Stimulated activated CD8-positive, alpha-beta memory T cell treated with anti-CD3 and anti-CD28 coated beads, Interleukin-2, amount 100 ng/mL, for 1 hour (primary cell): ENCODE measurements at places on chromosomes 5 and 9.

DNA sequence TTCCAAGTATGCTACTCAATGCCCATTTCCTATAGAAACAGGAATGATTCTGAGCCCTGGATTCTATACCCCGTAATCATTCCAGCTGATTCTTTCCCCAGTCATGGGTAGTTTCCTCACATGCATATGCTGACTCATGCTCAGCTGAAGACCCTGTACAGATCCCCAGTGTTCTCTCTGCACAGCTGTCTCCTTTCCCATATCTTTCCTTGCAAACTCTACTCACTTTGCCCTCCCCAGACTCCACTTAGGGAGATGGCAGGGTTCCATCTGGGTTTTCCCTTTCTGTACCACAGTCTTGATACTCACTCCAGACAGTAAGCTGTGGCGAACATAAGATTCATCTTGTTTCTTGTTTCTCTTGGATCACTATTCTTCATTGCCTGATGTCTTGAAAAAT, 357.6 kb downstream of the RAB3C start:
- no peak for DNase-seq

- DNase-seq, result no peak
Observed at GRCh38 chr9:95733741-95734666, 141.5 kb upstream of the ERCC6L2 start.

DNA sequence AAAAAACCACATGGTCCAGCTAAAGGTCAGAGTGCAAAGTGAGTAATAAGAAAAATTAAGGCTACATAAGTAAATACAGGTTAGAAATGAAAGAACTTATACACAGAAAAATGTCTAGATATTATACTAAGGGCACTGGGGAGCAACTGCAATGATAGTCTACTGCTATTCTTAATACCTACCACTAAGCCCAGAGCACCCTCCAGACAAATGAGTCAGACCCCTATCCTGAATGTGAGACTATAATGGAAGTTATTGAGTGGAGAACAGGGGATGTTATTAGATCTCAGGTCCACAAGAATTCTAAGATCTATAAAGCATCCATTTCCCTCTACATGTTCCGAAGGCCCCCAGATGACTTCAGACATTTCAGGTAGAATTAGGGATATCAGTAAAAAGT, 438.3 kb downstream of the PRELID2 start:
- no peak for DNase-seq

DNA sequence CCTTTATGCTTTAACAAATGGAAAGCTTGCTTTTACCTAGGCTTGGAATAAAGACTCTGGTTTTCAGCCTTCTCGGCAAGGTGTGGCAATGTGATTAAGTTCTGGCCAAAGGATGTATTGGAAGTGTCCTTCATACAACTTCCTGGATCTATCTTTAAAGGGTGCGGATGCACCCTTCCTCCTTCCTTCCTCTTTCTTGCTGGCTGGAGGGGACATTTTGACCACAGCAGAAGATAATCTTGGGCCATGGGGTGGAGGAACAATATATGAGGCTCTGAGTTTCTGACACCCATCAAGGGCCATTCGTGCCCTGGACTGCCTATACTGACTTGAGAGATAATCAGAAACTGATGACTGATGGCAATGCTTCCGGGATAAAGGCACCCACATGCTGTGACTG, 145.7 kb downstream of the ACER2 start:
- no peak for DNase-seq

DNA sequence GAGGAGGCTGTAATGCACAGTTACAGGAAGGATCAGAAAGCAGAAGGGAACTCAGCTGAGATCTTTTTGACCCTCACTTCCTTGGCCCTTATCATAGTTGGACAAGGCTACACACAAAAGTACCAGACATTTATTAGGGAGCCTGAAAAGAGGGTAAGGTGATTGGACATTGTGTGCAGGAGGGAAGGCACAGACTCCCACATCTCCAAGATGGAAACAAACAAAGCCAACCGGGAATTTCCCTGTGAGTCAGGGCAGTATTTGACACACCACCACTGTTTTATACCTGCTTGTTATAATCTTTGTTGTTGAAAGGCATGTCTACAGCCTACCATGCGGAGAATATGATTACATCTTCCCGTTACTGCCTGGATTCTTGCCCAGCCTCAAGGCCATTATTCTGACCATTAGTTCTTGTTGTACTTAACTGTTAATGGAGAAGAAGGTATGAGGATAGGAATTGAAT, 3.0 kb upstream of the CCNG1 start:
- no peak for DNase-seq

GRCh38 chr9:71783120-71783523, 14.8 kb upstream of the CEMIP2 start:
- DNase-seq, result peak; percentile 60

GRCh38 chr9:127182901-127183746, 60.7 kb upstream of the ANGPTL2 start:
- DNase-seq, result no peak

GRCh38 chr9:126334721-126335621, 8.3 kb downstream of the MVB12B start:
- DNase-seq, result no peak

- no peak for DNase-seq
Observed at GRCh38 chr5:94209774-94210355, 408.5 kb downstream of the KIAA0825 start.

- DNase-seq, result no peak
Observed at GRCh38 chr9:130785053-130785452, 50.0 kb upstream of the ABL1 start.

DNA sequence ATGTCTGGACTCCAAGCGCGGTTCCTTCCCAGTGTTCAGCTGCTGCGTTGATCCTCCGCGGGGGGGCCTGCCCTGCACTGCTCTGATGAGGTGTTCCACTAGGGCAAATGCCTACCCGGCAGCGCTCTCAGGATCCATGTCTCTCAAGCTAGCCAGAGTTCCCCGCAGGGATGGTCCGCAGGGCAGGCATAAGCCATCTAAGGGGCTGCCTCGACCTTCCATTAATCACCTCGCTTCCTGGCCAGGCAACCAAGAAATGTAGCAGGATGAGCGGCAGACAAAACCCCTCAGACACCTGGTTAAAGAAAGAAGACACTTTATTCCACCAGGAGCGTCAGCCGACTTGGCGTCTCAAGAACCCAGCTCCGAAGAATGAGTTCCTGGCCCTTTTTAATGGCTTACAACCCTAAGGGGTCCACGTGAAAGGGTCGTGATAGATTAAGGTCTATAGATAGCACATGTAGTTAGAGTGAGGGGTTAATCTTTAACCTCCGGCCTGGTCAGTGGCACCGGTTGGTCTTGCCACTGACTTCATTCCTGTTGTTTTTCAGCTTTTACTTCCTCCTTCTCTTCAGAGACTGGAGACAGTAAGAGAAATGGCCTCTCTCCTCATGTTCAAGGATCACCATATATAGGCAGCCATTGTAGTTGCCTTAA, 47.2 kb upstream of the COX7C start:
- DNase-seq, result no peak

GRCh38 chr5:109170629-109171350, 239.0 kb downstream of the PJA2 start:
- DNase-seq, result no peak

- no peak for DNase-seq
Observed at GRCh38 chr5:113520429-113520828, 6.9 kb downstream of the YTHDC2 start.

DNA sequence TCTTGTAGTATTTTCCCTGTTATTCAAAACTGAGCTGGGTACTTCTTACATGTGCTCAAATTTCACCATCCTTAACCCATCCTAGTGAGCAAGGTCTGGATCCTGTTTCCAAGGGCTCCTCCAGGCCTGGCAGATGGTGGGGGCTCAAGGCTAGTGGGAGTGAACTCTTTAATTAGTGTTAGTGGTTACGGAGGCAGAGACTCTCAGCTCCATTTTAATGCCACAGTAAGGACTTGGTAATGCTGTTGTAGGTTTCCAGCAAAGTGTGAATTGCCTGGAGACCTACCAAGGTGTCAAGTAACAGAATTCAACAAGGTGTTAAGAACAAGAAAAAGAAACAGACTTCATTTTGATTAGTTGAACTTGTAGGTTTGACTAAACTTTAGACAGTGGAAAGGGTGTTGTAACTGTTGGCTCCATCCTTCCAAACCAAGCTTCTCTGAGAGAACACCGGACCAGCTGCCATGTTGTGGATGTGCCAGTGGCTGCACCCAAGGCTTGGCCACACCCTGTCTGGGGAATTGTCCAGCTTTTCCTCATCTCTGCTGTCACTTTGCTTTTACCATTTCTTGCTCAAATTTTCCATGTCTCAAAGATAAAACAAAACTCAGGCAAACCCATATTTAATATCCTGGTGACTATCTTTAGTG, 98.7 kb downstream of the ADCY2 start:
- no peak for DNase-seq

DNA sequence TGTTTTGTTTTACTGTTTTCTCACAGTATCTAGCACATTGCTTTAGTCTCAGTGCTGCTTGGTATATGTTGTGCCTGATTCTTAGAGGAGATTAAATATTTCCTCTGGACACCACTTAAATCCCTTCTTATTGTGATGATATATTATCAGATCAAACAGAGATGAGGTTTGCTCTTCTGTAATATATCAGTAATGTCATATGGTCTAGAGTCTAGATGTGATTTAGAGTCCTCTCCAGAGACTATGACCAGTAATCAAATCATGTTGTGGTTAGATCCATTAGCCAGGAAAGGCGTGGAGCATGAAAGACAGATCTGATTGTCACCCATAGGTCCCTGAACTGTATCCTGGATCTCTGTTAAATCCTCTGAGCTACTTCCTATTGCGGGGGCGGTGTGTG, 24.4 kb downstream of the CAMK4 start:
- no peak for DNase-seq

- no peak for DNase-seq
Observed at GRCh38 chr5:26278078-26278477, 760.3 kb downstream of the CDH9 start.

DNA sequence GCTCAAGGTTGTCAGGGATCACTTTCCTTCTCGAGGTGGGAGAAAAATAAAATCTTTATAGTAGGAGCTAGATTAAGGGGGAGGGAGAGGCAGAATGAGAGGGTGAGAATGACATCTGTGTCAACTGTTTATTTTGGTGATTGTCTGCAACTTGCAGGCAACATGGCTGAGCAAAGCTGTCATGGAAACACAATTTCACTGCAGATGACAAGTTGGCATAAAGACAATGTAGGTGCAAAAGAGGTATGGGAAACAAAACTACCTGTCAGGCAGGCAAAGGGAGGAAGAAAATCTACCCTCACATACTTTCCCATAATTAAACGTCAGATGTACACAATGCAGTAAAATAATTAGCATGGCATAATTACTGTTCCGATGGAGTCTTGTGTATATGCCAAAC, 167.4 kb downstream of the SLIT3 start:
- no peak for DNase-seq

- peak; percentile 13 for DNase-seq
Observed at GRCh38 chr9:105694848-105695581, 674 bp downstream of the TMEM38B start.

GRCh38 chr9:33380390-33381094, 21.8 kb downstream of the AQP7 start:
- no peak for DNase-seq

DNA sequence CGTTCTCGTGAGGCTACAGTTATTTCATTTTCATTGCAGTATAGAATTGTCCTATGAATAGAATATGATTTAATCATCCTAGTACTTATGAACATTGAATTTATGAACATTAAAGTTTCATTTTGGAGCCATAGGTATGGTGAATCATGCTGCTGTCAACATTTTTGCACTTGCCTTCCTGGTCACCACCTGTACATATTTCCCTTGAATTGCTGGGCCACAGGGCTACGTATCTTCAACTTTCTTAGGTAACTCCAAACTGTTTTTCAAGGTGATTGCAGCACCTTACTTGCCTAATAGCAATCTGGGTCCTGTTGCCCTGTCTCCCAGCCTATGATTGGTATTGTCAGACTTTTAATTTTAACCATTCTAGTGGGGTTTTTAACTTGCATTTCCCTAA, 6.5 kb upstream of the RNF145 start:
- DNase-seq, result no peak

DNA sequence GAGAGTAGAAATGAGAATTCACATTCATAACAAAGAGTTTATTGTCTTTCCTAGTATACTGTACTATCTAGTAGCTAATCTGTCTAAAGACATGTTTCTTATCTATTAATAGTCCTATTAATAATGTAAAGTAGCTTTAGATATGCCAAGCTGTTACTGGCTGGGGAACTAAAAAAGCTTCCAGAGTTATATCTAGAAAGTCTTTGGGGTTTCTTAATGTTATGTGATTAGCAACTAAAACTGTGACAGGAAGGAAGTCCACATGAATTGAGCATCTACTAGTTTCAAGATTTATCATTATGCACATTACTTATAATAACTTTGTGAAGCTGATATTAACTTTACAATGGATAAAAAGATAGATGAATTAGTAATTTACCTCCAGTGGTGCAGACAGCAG, 122.7 kb upstream of the CDKN2B start:
- DNase-seq, result no peak

GRCh38 chr9:17881371-17881770, 302.5 kb downstream of the SH3GL2 start:
- DNase-seq, result no peak

GRCh38 chr9:120256146-120256545, 323.8 kb downstream of the CDK5RAP2 start:
- no peak for DNase-seq

GRCh38 chr5:173572431-173573125, 43.9 kb downstream of the BOD1 start:
- no peak for DNase-seq

DNA sequence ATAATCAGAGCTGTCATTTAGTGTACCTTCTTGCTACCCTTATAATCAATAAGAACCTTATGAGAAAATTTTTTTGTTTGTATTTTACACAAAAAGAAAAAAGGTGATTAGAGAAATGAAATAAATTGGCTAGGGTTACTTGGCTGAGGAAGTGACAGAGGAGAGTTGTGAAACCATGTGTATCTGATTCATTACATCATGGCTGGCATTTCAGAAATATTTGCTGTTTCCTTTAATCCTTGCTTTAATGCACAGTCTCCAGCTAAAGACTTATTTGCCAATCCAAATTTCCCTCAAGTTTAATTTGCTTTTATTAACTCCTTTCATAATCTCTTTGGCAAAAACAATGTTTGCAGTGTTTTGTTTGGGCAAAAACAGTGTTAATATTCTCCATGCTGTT, 543.1 kb downstream of the KIF4B start:
- no peak for DNase-seq

DNA sequence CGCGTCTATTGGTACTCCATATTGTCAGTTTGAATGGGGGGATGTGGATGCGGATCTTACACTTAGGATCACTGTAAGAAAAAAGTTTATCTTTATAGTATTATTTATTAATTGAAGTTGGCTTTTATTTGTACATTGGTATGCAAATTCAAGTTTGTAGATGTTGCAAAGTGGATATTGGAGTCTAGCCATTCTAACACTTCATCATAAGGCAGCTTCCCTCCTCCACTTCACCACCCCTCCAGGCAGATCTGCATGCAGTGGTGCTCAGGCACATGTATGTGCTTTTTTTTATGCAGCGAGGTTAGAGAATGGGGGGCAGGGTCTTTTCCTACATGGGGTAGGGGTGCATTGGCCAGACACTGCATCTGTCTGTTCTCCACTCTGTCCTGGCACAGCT, 84.3 kb downstream of the IQGAP2 start:
- DNase-seq, result no peak

GRCh38 chr5:140055152-140055551, 12.1 kb upstream of the NRG2 start:
- DNase-seq, result no peak

GRCh38 chr5:34655354-34655991, 655 bp upstream of the RAI14 start:
- no peak for DNase-seq

GRCh38 chr5:125609011-125609410, 814.2 kb upstream of the GRAMD2B start:
- no peak for DNase-seq

- no peak for DNase-seq
Observed at GRCh38 chr9:115207003-115207836, 89.3 kb upstream of the TNC start.
